Stimulated activated CD4-positive, alpha-beta T cell treated with anti-CD3 and anti-CD28 coated beads, Interleukin-1b, Interleukin-23, amount 100 ng/mL, for 4 hours (primary cell): ENCODE measurements at places on chromosomes 5 and 9.

GRCh38 chr5:172754596-172755356, 16.2 kb downstream of the DUSP1 start:
- no peak for DNase-seq

DNA sequence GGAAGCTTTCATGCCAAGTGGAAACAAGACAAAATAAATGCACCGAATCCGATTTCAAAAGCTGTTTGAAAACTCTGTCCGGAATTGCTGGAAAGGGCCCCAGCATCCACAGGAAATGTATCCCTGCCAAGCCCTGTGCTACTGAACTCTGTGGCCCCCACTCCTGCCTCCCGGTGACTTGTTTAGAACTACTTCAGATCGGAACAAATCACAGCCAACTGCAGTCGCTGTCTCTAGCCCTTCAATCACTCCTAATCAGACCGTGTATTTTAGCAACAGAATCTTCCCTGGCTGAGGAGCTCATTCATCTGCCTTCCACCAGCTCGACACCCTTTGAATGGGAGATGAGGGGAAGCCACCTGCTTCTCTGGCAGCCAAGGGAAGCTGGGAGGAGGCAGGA, 94.1 kb downstream of the KCNIP1 start:
- no peak for DNase-seq

DNA sequence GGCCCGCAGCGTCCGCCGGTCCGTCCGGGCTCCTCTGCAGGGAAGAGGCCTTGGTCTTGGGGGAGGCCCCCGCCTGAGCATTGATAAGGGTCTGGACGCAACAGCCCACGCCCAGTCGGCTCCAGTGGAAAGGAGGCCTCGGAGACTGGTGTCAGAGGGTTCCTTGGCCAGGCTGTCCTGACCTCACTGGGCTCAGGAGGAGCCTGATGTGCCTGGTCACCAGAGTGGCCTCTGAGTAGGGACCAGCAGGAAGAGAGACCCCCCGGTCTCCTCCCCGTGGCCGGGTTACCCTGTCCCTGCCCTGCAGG, 13.2 kb downstream of the LMX1B start:
- DNase-seq = no peak

GRCh38 chr5:5335700-5336264, 86.7 kb upstream of the ICE1 start:
- no peak for DNase-seq
